ENCODE measurements at places on chromosomes 6 and 20.

- DNase-seq, result no peak
Observed at GRCh38 chr6:129094147-129094546, 211.2 kb downstream of the LAMA2 start.

GRCh38 chr20:33434434-33434833 lies 9.1 kb downstream of the SNTA1 start:
- DNase-seq, result no peak

GRCh38 chr6:31967926-31968320 lies 4.0 kb downstream of the DXO start:
- no peak for DNase-seq

DNA sequence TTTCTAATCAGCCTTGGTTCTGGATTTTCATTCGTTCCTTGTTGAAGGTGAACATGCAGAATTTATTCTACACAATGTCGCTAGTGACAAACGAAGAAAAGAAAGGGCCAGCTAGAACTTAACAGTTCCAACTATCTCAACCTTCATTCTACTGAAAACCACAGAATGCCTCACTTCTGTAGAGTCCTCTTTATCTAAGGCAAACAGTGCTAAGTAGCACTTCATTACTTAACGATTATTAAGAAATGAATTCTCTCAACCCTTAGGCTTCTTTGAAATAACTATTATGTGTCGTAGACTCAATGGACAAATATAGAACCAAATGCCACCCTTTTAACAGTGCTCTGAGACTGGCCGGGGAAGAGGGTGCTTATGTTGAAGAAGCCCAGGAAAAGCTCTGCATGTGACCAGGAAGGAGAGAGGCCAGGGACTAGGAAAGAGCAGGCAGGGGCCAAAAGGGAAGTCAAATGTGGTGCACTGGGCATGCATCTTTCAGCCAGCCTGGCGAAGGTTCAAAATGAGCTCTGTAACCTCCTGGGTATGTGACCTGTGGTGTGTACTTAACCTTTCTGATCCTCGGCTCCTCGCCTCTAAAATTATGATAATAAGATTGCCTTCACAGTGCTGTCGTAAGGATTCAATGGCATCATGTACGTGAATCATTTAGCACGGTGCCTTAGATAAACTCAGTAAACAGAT lies 55.4 kb upstream of the BMP2 start:
- DNase-seq, result no peak

GRCh38 chr6:7004581-7005297 lies 103.0 kb upstream of the RREB1 start:
- no peak for DNase-seq

DNA sequence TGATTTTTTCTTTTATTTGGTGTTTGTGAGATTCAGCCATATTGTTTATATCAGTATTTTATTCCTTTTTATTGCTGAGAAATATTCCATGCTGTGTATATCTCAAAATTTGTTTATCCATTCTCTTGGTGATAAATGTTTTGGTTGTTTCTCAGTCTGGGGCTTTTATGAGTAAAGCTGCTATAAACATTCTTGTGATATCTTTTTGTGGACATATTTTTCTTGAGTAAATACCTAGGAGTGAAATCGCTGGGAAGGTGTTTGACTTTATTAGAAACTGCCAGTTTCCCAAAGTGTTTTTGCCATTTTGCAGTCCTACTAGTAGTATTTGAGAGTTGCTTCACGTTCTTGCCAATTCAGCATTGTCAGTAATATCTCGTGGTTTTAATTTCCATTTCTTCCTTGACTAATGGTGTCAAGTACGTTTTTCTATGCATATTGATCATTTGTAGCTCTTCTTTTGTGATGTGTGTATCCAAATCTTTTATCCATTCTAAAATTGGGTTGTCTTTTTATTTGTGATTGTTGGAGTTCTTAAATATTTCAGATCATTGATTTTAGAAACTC lies 31.1 kb upstream of the DYNLRB1 start:
- no peak for DNase-seq

DNA sequence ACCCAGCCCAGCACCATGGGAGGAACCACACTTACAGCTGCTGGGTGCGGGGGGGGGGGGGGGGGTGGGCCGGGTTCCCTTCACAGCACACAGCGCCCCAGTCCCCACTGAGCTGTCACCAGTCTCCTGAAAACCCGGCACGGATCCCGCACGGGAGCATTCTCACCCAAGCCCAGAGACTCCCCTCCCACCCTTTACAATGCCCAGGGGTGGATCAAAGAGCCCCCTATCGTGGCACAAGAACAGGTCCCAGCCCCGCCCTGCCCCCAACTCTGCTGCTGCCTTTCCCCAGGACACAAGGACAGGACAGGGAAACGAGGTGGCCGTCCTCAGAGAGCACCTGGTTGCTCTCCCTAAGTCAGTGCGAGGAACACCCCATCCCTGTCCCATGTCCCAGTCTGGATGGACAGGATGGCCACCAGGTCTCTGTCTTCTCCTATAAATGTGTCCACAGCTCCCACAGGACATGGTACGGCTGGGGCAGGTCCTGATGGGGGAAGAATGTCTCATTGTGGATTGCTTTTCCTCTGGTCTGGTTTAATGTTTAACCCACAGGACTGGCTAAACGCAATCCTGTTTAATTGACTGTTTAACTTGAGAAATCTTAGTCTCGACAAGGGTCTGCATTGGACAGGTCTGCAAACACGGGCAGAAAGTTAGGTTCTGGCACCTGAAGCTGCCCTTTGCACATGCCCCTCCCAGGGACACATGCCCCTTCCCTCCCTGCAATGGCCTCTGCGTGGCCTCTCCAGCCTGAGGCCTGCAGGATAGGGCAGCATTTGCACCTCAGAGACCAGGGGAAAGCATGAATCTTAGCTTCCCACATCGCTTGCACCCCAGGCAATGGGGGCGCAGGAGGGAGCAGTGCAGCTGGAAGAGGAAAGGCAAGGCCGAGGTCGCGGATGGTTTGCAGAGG lies 45.3 kb downstream of the DACT2 start:
- no peak for DNase-seq

DNA sequence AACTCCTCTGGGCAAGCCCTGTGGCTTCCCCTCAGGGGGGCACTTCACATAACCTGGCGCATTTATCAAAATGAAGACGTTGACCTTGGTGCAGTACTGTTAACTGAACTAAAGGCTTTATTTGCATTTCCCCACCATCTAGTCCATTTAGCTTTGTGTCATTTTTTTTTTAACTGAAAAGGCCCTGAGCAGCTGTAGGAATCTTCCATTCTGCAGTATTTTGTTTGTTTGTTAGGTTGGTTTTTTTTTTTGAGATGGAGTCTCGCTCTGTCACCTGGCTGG lies 10.7 kb downstream of the TMEM181 start:
- DNase-seq, result no peak

- no peak for DNase-seq
Observed at GRCh38 chr6:111184827-111185532, 97.7 kb downstream of the SLC16A10 start.

DNA sequence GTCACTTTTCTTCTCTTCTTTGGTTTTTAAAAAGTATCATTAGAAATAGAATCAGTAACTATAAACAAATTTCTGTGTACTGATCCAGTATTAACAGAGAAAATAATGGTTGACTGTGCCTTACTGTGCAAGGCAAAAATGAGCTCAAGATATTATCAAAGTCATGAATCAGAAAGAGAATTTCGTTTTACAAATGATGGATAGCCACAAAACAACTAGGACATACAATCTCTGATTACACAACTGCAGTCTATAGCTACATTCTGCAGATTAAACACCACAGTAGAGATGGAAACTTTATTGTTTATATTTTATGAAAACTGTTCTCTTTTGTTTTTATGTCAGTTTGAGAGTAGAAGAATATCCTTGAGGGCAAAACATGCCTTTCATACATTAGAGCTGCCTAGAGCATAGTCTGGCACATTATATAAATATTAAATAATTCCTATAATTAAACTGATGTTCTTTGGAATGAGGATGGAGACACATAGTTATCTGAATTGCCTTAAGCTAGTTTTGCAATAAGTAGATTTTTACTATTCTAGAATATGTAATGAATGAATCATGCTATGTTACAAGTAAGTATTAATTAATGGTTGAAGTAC lies 333.1 kb downstream of the LAMA2 start:
- no peak for DNase-seq

DNA sequence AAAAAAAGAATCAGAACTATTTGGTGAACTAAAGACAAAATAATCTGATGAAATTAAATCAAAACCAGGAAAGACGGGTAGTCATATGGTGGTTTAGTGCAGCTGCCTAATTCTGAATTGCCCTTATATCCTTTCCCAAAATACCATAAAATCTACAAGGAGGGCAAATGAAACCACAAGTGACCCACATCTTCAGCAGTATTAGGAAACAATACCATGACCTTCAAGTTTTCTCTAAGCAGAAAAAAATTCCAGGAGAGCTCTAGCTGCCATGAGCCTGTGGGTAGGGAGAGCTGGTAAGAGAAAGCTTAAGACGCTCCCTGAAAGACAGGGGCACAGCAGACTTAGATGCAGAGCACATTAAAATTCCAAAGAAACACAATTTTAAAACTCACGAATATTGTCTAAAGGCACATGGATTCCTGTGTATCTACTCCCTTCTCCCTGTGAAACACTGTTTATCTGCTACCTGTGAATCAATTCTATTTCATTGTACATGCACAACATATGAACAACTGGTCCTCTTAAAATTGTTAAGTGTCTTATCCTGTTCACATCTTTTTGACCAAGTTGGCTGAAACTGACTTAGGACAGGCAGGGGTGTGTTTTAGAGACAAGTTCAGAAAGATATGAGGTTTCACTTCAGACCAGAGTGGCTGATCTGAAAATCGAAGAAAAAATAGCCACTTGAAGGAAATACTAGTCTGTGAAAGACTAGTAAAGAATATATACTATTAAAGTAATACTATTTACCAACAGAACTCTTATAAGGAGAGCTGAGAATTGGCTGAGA lies 153.6 kb upstream of the SHLD1 start:
- DNase-seq, result no peak

DNA sequence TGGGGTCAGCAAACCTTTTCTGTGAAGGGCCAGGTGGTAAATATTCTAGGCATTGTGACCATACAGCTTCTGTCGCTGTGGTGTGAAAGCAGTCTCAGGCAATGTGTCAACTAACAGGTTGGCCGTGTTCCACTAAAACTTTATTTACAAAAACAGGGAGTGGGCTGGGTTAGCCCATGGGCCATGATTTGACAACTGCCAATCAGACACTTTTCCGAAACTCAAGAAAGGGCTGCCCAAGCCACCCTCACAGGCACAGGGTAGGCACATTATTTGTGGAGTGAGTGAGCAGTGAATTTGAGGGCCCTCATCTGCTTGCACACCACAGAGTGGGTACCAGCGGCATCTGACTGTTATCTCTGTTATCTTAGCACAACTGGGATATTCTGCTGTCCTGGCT lies 290.3 kb downstream of the TAF4 start:
- no peak for DNase-seq

GRCh38 chr6:19432966-19433498 lies 404.1 kb upstream of the ID4 start:
- DNase-seq, result no peak

DNA sequence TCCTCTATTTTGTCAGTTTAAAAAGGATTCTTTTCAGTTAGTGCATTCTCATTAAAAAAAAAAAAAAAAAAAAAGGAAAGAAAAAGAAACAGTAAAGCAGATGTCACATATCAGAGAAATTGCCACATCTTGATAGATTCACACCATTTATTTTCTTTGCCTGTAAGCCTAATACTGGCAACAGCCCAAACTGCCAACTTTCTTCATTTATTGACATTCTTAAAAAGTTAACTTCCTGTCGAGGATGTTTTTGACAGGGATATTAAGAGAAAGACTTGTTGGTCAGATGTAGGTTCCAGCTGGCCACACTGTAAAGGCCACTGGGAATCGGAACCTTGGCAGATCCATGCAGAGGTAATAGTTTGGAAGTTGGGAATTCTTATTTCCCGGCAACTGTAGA lies 332.6 kb downstream of the NRN1 start:
- DNase-seq, result no peak

DNA sequence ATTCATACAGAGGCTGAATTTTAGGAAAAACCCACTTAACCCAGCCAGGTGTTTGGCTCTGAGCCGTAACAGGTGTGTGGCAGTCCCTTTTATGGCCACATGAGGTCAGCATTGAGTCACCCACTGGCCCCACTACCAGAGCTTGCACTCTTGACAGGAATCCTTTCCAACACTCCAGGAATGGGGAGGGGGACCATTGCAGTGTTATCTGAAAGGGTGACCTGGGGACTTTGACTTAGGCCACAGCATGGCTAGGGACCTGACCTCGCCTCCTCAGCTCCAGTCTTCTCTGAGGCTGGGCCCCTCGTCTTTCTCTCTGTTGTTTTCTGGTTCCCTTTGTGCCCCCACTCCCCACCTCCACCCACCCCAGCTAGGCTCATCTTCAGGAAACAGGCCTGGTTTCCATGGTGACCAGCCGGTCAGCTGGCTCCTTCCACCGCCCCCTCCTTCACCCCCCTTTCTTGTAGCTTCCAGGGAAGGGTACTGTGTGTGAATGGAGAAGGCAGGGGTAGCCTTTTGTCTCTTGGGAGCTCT lies 2.1 kb upstream of the TMEM151B start:
- DNase-seq, result peak; percentile 22

GRCh38 chr20:32397567-32398084 lies 39.5 kb downstream of the ASXL1 start:
- DNase-seq, result no peak

DNA sequence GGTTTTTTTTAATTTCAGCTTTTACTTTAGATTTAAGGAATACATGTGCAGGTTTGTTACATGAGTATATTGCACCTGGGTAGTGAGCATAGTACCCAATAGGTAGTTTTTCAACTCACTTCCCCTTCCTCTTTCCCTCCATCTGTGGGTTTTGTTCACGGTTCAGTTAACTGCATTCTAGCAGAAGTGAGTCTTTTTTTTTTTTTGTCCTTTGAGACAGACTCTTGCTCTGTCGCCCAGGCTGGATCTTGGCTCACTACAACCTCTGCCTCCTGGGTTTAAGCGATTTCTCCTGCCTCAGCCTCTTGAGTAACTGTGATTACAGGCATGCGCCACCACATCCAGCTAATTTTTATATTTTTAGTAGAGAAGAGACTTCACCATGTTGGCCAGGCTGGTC lies 8.7 kb downstream of the UBR2 start:
- DNase-seq, result no peak

- DNase-seq, result no peak
Observed at GRCh38 chr20:62732031-62732760, 23.6 kb downstream of the NTSR1 start.

- DNase-seq, result no peak
Observed at GRCh38 chr20:60362531-60362930, 404.3 kb downstream of the CDH26 start.

- DNase-seq, result no peak
Observed at GRCh38 chr6:25747477-25747876, 7.1 kb upstream of the SLC17A4 start.

GRCh38 chr6:106086814-106087175 lies 659 bp downstream of the PRDM1 start:
- no peak for DNase-seq

DNA sequence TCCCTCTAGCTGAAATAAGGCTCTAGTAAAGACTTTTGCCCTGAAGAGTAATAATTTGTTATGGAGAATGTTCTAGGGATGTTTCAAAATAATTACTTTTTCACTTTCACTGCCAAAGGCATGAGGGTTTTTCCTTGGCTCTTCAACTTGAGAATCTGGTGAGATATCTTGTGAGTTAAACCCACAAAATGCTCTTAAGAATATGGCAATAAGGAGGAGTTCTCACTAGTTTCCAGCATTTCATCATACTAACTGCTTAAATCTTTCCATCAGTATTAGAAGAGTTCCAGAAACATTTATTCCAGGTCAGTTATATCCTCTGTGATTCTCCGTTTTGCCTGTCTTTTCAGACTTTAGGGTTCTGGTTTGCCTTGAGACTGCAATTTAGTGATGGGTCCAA lies 785.6 kb upstream of the GJE1 start:
- DNase-seq, result no peak

Data from foreskin keratinocyte (primary cell).